Mucosa of descending colon (tissue), 3 donors: ENCODE measurements at places on chromosomes 12 and 14. TPM values are rescaled to one million over a fixed set of nuclear protein-coding genes. Genes with fewer than 3 reads are reported as not detected.

GRCh38 chr12:7872566-7873319, at the start of gene SLC2A14:
Gene SLC2A14 (minus strand): TSS chr12:7872915. CDS start chr12:7869880, 3,035 bp downstream.
- DNase-seq, result no peak

GRCh38 chr12:53928054-53928835, 10.4 kb upstream of the HOXC13 start:
- DNase-seq, result no peak

DNA sequence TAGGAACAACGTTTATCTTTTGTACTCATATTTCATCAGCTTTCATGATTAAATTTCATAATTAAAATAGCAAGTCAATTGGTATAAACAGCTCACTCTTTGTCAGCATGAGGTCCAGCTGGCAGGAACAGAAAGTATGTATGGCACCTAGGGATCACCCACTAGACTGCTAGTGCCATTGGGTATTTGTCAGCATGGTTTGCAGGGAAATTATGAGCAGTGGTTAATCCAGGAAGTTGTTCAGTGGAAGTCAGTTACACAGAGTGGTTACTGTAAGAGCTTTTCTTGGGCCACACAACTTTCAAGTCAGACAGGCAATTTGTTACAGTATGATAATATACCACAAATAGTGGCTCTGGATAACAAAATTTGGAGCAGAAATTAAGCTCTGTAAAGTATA, 340.3 kb upstream of the RGS6 start:
- no peak for DNase-seq

DNA sequence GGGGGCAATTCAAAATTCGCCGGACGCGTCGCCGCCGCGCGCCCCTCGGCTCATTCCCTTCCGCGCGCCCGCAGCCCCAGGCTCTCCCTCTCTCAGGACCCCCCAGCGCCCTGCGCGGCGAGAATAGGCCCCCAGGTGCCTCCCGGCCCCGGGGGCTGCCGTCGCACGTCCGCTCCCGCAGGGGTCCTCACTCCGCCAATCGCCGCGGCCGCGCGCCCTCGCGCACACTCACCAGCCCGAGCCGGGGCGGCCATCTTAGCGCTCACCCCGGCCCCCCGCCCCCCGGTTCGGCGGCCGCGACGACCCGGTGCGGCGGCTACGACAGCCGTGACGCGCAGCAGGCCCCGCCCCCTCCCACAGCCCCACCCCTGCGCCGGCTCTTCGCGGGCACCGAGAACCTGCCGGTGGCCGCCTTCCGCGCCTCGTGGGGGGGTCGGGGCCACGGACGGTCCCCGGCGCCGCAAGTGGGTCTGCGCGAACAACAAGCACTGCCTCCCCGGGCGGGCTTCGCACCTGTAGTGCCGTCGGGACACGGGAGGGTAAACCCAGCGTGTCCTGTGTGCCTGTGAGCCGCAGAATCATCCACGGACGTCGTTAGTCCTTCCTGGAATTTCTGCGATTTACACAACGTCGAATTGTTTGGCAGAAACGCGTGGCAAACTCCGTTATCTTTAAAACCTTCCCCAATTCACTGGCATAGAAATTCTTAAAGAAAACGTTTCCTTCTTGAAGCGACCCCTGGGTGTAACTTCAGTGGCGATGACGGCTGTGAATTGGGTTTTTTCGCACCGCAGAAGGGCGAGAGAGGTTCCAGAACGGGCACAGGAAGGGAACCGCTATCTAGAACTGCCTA, 2.5 kb downstream of the USP44 start:
- peak; percentile 43 for DNase-seq

DNA sequence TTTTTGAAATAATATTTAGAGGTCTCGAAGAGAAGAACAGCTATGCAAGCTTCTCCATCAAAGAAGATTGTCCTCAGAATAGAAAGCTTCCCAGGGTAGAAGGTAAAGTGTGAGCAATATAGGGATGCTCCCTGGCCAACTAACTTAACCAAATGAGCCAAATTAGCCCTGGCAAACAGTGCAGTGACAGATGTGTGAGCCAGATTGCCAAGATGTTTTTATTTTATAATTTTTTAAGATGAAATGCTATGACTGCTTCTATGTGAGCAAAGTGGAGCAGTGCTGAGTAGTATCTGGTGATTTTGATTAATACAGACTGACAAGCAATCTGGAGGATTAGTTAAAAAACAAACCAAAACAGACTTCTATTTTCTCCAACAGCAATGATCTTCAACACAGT, 202.1 kb downstream of the NOVA1 start:
- DNase-seq, result no peak

DNA sequence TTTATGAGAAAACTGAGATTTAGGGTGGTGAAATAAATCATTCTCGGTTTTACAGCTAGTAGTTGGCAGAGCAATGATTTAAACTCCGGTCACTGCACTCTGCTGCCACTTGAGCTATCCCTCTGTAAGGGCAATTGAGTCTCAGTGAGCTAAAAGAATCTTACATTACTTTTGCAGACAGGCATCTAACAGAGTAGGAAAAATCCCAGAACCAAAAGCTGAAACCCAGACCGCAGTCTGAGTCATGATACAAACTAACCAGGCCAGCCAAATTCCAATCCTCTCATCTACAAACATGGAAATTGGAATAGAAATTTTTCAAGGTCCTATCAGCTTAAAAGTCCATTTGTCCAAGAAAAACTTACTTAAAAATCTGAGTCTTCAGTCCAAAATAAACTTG, 73.7 kb downstream of the ANKS1B start:
- DNase-seq, result peak; percentile 6

- DNase-seq, result no peak
Measured at GRCh38 chr14:100409651-100410050, 86.5 kb downstream of the SLC25A47 start.

GRCh38 chr14:98928418-98928817, 343.6 kb downstream of the BCL11B start:
- no peak for DNase-seq

DNA sequence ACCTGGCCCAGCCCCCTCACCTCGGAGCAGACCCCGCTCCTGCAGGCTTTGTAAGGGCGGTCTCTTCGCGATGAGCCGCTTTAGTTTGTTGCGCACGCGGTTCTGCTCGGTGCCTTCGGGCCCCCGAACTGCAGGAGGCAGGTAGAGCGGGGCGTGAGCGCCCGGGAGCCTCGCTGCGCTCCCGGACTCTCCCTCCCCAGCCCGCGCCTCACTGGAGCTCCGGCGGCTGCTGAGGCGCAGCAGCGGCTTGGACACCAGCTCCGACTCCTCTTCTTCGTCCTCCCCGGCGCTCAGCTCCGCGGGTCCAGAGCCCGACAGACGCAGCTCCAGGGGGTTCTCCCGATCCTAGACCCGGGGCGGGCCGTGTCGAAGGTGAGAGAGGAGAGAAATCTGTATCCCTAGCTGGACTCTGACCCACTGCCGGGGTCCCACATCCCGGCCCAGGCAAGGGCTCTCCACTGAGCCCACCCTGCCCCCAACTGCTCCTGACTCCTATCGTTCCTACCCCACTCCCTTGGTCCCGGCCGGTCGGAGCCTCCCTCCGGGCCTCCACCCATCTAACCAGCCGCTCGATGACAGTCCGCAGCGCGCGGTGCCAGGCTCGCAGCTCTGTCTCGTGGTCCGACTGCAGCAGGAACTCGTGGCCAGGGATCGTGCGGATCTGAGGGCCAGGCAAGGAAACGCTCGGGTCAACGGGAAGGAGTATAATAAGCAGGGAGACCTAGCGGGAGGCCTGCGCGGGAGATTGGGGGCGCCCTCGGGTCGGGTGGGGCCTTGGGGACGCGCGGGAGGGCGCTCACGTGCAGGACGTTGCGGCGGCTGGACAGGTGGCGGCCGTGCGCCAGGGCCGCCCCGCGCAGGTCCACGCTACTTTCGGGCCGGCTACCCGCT, 4.2 kb downstream of the ARHGAP9 start:
- no peak for DNase-seq

DNA sequence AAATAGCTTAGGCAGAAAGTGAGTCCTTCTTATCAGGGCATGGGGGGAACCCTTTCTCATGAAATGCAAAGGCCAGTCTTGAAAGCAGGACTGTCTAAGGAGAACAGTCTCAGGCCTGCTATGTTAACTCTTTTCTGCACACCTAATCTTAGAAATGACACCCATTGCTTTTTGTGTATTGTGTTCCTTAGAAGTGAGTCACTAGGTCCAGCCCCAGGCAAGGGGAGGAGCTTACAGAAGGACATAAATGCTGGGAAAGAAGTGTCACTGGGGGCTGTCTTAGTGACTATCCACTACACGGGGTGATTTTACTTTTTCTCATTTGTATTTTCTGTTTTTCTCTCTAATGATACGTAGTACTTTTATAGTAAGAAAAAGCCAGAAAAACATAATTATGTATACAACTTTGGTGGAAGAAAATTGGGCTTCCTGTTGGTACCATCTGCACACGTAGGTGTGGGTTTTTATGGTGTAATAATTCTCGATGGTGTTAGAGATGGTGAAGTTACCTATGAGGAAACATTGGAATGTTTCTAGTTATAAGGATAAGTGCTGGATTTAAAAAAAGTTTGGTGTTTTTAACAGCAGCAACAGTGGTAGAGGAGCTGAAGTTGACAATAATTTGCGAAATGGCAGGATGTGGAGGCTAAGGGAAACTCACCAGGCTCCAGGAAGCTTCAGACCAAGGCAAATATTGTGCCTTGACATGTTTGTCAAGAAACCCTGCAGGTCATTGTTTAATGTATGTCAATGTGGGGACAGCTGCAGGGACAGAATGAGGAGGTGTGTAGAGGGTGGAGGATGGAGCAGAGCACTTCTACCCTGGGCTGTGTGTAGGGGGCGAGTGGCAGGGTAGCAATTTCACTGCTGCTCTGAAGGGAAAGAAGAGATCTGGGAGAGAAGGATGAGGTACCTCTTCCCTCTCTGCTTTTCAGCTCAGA, 214.9 kb downstream of the KTN1 start:
- no peak for DNase-seq

The UNC79 gene
- 0.12 TPM for total RNA-seq

The MYO1H gene
- total RNA-seq, result not detected

The CCDC38 gene
- not detected for total RNA-seq

The KRT79 gene
- total RNA-seq, result not detected

The HOTAIR gene
- not detected for total RNA-seq

The PLD4 gene
- 0.39 TPM for total RNA-seq
